ENCODE measurements at places on chromosomes 4 and X.
A peak's percentile ranks its signal among the peaks of the same experiment; 100 is the strongest.

- DNase-seq = no peak
Measured at GRCh38 chr4:6649216-6649615, 8.7 kb downstream of the MRFAP1 start.

DNA sequence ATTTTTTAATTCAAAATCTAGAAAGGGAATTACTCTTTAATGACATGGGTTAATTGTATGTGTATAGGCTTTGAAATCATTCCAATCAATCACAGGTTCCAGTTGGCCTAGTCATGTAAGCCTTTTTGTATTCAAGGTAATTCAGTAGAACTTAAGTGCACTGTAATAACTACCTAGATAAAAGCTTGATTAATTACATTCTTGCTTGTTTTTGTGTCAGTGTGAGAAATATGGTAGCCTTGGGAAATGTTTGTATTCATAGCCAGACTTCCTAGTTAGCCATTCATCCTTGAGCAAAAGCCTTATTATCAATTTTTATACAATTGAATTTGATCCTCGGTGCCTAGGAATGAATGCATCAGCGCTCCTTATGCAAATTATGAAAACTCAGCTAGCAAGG is 33.5 kb downstream of the TKTL2 start:
- DNase-seq = no peak

GRCh38 chr4:145623831-145624230 is 4.6 kb downstream of the MMAA start:
- DNase-seq = no peak

GRCh38 chr4:3308691-3309090 is 15.9 kb downstream of the RGS12 start:
- no peak for DNase-seq

DNA sequence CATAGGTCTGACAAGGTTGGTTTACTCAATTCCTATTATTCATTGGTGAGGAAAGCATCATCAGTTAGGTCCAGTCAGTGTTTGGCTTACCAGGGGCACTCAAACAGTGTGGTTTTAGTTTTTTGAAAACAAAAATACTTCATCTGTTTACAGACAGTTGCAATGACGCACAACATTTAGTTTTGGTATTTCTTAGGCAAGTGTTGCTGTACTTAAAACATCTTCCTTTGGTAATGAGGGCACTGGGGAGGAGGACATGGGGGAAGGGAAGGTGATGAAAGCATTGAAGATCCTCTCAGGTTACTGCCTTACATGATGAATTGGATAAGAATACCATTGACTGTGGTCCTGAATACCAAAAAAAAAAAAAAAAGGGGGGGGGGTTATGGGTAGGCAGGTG is 93.7 kb upstream of the MAOA start:
- no peak for DNase-seq

GRCh38 chrX:40182615-40183014 is 84.9 kb upstream of the BCOR start:
- DNase-seq = no peak

GRCh38 chr4:56755901-56756300 is 65.6 kb downstream of the SPINK2 start:
- no peak for DNase-seq

- no peak for DNase-seq
Measured at GRCh38 chrX:17442898-17443297, 67.9 kb downstream of the NHS start.

DNA sequence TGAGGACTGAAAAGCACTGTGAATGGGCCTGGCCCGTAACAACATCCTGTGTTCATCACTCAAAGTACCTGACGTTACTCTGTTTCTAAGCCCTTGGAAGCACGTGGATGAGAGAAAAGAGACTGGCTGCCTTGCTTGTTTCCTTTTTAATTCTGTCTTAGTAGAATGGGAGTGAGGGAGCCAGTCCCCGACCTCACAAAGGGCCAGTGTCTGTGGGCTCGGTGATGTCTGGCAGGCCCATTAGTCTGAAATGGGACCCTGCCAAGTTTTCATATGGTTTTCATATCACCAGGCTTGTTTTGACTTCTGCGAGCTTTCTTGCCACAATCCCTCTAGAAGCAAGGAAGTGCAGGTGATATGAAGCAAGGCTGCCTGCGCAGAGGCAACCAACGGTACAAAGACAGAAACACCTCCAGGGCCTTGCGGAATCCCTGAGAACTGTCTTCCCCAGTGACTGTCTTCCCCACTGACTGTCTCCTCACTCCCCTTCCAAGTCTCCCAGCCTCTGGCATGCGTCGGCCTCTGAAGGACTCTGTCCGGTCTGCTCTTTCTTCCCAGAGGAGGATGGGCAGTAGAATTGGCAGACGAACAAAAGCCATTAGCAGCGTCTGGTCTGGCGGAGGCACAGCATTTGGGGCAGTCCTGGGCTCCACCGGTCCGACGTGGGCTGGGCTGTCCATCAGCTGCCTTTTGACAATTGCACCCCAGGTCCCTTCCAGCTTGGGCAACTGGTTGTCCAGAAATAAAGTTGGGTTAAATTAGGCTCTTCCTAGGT is 20.2 kb upstream of the RASL11B start:
- DNase-seq = no peak

DNA sequence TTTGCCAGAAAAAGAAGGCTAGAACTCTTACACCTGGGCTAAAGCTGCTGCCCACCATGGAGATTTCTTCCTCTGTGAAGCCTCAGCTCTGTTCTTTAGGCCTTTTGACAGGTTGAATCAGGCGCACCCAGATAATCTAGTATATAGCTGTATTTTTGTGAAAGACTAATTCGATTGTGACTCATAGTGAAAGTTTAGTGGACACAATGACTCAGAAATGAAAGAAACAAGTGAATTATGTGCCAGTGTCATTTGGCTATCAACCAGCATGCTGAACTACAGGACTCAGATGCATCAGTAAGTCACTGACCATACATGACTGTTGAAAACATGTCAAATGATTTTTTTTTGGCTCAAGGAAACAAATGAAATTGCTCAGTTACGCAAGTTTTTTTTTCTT is 425.4 kb downstream of the SLITRK2 start:
- DNase-seq = no peak

- DNase-seq = no peak
Measured at GRCh38 chr4:181650033-181650825, 593.0 kb upstream of the TENM3 start.

- peak; percentile 67 for DNase-seq
Measured at GRCh38 chr4:1842993-1843448, 12.9 kb downstream of the LETM1 start.

DNA sequence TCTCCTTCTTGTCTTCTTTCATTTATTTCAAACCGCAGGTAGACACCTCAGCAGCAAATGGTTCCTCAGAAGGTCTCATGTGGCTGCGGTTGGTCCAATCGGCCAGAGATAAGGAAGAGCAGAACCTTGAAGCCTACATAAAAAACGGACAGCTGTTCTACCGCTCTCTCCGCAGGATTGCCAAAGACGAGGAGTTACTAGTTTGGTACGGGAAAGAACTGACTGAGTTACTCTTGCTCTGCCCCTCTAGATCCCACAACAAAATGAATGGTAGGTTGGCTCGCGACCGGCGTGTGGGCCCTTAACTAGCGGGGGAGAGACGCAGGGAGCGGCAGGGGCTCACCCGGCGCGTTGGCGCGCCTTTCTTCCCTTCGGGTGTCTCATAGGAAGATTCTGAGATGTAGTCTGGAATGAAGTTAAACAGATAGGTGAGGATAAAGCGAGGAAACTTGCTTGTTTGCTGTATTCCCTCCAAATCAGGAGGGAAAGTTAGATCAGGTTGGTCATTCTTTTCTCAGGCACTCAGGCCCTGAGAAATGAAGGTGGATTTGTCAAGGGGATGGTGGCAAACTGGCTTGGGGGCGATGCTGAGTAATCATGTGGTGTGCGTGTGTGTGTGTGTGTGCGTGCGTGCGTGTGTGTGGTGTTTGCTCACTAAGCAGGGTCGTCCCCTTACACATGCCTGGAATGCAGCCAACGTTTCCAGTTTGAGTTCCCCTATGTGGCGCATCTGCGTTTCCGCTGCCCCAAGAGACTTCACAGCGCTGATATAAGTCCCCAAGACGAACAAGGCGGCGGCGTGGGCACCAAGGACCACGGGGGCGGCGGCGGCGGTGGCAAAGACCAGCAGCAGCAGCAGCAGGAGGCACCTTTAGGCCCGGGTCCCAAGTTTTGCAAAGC is 4.2 kb downstream of the PRDM8 start:
- no peak for DNase-seq

GRCh38 chr4:47106561-47106960 is 75.2 kb downstream of the GABRB1 start:
- no peak for DNase-seq

DNA sequence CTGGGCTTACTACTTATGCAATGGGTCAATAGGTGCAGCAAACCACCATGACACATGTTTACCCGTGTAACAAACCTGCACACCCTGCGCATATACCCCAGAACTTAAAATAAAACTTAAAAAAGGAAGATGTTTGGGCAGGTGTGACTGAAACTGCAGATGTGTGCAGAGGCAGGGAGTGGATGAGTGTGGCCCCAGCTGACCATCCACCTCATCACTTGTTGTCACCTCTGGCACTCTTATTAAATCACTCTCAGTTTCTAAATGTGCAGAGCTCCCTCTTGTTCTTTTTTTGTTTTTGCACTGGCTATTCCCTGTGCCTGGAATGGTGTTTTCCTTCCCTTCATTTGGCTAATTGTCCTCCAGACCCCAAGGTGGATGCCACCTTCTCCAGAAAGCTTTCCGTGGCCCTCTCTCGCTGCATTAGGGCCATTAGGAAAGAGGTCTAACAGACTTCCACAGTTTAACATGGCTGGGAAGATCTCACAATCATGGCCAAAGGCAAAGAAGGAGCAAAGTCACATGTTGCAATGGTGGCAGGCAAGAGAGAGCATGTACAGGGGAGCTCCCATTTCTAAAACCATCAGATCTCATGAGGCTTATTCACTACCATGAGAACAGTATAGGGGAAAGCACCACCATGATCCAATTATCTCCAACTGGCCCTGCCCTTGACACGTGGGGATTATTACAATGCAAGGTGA is 58.5 kb downstream of the SLC2A9 start:
- no peak for DNase-seq

DNA sequence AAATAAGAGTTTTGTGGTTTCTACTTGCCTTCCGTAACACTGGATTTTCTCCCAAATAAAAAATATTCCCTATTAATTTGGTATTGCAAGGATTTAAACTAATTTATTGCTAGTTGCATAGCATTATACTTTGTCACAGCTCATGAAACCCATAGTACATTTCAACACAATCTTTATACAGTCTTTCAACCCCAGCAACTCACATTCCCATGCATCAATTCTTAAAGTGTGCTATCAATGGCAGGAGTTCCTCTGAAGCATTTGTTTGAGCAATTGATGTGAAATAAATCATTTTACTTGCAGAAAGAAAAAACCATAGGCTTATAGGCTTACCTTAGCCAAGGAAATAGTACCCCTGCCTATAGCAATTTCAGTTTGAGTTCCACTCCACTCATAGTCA is 251.9 kb downstream of the PAPSS1 start:
- DNase-seq = no peak

DNA sequence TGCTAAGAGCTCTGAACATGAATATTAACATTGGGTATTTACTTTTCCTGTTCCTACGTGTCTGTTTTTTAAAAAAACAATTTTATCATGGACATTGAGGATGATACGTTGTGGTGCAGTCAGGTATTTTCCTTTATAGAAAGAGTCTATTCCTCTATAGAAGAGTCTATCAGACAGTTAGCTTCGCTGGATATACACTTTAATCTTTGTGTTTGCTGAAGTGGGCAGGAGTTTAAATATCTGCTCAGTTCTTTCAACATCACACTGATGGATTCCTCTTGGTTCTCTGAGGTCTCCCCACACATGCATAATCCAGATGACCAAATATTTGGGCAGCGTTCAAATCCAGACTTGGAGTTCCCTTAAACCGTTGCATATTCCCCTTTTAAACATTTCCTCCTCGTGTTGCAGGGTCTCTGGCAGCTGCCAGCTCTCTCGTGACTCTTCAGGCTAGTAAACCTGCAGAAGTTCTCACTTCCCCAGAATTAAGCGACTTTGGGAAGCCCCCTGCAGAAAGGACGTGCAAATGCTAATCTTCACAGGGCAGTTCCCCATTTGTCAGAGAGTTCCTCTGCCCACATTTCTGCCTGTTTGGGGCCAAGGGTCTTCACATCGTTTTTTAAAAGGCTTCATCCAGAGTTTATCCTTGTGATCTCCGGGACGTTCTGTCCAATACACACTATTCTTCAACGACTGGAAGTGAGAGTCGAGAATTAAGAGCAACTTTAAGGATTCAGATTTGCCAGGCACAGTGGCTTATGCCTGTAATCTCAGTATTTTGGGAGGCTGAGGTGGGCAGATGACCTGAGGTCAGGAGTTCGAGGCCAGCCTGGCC is 20.5 kb upstream of the DHRSX start:
- DNase-seq = no peak

DNA sequence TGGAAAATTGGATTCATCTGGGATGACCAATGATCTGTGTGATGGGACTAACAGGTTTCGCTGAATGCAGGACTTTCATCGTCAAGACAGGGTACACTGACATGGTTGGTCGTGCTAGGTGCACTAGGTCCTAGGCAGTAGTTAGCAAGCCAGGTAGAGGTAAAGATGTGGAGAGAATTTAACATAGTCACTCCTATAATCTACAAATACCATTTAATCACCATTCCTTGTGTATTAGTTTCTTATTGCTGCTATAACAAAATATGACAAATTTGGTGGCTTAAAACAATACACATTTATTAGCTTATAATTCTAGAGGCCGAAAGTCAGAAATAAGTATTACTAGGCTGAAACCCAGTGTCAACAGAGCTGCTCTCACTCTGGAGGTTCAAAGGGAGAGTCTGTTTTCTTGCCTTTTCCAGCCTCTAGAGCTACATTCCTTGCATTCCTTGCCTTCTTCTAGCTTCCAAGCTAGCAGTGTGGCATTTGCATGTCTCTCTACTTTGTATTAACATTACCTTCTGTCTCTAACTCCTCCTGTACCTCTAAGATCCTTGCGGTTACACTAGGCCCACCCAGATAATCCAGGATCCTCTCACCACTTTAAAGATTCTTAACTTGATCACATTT is 98.7 kb upstream of the GRIA3 start:
- DNase-seq = no peak

DNA sequence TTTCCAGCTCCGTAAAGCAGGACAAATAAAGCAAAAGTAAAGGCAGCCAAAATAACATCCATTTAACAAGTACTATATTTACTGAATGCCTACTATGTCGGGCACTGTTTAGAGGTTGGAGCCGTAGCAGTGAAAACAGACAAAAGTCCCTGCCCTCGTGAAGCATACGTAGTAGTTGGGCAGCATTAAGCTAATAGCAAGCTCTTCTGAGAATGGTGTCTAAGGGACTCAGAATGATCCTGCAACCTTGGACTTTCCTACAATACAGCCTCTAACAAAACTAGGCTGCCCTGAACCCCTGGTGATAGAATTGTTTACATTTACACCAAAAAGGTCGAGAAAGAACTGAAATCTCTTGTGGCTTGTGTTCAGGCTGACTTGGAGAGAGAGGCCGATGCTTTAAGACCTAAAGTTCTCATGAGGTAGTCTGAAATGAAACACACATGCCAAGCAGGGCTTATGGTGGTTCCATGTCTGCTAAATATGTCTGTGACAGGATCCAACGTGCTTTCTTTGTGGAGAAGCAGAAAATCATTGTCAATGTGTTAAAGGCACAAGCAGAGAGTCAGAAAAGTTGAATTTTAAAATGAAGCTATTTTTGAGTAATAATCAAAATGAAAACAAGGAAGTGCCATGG is 898 bp upstream of the PDGFC start:
- no peak for DNase-seq

- DNase-seq = no peak
Measured at GRCh38 chrX:8849458-8849857, 48.3 kb upstream of the FAM9A start.
